Cerebellar nuclear complex (tissue), 1 donor: ENCODE measurements at places on chromosomes 6 and 20.

DNA sequence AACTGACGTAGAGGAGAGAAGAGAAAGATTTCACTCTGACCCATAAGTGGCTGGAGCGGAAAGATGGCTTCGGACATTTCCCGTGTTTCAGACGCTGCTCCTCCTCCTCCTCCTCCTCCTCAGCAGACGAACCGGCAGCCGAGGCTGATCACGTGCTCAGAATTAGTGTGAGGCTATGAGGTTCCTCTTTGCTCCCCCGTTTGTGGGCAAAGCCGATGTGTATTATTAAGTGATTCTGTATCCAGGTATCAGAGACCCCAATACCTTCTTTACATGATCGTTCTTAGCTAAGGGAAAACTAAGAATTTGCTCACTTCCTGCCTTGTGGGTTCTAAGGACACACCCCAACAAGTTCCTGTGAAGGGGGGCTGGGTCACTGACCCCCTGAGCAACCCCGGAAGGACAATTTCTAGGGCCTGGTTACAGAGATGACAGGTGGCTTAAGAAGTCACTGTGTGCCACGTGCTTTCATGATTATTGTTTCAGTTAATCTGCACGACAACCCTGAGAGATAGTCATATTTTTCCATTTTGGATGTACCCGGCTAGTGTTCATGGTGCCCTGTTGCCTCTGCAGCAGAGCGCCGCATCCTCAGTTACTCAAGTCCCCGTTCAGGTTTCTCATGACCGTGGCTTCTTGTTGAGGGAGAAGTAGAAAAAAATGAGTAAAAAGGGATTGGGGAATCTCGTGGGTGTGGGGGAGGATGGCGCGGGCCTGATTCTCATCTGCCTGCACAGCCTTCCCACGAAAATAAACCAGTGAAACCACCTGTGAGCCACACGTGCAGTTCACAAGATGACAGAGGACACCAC lies 671.8 kb downstream of the QKI start:
- no peak for DNase-seq

- no peak for DNase-seq
These were observed 27.9 kb downstream of the PPARD start for GRCh38 chr6:35370124-35370741.

DNA sequence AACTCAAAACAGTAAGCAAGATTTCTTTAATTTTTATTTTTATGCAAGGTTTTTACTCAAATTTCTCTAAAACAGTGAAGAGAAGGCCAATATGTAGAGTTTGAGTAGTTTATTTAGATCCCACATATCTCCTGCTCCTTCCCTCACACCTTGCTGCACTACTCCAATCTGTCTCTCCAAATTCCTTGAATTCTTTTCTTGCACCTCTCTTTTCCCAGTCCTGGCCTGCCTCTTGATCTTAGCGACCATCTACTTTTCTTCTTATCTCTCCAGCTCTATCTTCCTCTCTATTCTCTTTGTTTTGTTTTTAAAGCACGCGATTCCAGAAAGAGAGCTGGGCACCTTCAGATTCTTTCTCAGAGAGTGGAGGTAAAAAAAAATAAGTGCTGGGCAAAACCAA lies 86.7 kb upstream of the KCNQ5 start:
- no peak for DNase-seq

DNA sequence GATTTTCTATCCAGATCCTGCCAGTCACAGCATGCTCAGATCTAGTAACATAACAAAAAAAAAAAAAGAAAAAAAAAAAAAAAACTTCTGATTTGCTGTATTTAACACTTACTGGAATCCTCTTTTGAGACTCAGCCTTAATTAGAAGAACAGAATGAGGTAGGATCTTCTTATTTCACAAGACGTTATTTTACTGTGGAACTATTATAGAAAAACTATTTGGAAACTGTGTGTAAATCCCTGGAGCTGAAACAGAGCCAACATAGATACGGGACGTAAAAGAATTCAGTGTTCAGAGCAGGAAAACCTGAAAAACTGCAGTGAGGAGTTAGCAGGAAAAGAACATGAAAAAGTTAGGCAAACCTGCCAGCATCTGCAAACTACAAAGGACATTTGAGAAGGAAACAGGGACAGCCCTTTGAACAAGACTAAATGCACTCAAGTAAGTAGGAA lies 3.4 kb upstream of the ZNF217 start:
- DNase-seq: no peak

- no peak for DNase-seq
These were observed 3.9 kb downstream of the SRC start for GRCh38 chr20:37349517-37350491.

- DNase-seq: no peak
These were observed 283.1 kb downstream of the PREX1 start for GRCh38 chr20:48544402-48545339.

GRCh38 chr6:101537753-101538316 lies 144.3 kb downstream of the GRIK2 start:
- DNase-seq: no peak

DNA sequence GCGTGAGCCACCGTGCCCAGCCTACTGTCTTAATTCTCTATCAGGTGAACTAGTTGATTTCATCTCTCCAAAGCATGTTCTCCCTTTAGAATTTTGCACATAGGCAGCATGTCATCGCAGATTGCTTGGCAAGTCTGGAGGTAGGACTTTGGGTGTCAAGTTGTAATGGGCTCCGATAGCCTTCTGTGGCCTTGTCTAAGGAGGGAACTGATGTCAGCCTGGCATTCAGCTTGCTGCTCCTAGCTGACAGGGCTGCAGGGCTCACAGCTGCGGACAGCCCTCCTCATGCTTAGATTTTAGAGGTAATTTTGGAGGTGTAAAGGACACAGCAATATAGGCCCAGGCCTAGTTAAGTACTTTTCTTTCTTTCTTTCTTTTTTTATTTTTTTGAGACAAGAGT lies 11.3 kb downstream of the CHMP4B start:
- DNase-seq: no peak

DNA sequence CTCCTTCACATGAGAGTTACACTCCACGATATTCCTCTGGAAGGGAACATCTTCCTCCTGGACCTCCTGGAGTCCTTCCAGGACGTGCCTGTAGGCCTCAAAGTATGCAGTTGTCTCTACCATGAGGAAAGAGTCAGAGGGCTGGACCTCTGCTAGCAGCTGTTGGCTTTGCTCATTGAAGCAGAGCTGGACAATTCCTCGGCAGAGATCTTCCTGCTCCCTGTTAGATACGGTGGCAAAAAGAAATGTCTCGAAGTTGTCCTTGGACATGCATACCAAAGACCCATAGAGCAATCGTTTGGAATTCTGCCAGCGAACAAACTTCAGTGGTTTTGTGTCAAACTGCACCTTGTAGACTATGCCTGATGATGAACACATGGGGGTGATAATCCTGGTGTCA lies 7.7 kb downstream of the ZNFX1 start:
- DNase-seq: no peak

DNA sequence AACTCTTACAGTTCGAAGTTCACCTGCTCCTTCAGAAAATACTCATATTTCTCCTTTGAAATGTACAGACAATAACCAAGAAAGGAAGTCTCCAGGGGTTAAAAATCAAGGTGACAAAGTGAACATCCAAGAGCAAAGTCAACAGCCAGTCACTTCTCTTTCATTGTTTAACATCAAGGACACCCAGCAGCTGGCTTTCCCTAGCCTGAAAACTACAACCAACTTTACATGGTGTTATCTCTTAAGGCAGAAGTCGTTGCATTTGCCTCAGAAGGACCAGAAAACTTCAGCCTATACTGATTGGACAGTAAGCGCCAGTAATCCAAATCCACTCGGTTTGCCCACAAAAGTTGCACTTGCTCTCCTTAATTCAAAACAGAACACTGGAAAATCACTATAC lies 113.3 kb downstream of the HIVEP1 start:
- no peak for DNase-seq

DNA sequence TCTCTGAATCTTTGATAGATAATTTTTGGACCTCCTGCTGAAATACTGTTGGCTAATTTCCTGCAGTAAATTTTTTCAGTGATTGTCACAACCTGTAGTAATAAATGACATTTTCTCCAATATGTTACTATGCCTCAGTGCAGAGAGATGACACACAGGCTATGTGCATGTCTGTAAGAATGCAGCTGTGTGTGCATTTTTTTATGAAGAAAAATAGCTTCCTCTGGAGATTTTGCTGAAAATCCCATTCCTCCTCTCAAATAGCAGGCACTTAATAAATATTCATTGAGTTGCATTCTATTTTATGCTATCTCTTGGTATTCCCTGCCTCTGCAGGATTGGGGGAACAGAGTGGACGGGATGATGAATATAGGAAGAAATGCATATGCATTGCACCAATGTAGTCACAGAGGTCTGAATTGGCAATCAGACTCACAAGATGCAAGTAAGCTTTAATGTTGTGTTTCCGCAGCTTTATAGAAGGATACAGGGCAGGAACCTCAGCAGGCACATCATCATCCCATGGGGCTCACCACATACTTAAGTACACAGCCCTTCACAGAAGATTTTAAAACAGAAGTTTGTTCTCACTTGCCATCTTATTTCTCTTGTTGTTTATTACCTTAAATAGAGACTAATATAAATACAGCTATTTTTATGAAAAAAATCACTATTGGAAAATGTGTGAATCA lies 474.7 kb downstream of the EPM2A start:
- no peak for DNase-seq
